Activated naive CD4-positive, alpha-beta T cell treated with anti-CD3 and anti-CD28 coated beads, Interleukin-2, amount 10 ng/mL, durations not matched to agents 7 days and 5 days (primary cell): ENCODE measurements at places on chromosomes 1 and 21.
A peak's percentile ranks its signal among the peaks of the same experiment; 100 is the strongest.

DNA sequence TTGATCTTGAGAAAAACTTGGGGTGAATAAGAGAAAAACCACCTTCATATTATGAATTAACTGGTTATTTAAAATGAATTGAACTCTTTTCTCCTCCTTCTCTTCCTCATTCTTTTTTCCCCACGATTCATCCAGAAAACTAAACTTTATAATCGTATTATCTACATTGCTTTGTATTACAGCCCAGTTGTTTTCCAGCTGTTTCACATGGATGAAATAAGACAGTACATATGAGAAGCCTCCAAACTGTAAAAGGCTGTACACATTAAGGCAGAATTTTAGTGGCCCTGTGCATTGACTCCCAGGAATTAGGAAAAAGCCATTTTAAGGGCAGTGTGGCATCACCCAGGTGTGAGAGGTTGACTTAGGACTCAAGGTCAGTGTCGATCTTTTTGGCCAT is 80.3 kb upstream of the PGBD5 start:
- no peak for DNase-seq

- no peak for DNase-seq
Measured at GRCh38 chr1:181452746-181453145, 30.6 kb upstream of the CACNA1E start.

DNA sequence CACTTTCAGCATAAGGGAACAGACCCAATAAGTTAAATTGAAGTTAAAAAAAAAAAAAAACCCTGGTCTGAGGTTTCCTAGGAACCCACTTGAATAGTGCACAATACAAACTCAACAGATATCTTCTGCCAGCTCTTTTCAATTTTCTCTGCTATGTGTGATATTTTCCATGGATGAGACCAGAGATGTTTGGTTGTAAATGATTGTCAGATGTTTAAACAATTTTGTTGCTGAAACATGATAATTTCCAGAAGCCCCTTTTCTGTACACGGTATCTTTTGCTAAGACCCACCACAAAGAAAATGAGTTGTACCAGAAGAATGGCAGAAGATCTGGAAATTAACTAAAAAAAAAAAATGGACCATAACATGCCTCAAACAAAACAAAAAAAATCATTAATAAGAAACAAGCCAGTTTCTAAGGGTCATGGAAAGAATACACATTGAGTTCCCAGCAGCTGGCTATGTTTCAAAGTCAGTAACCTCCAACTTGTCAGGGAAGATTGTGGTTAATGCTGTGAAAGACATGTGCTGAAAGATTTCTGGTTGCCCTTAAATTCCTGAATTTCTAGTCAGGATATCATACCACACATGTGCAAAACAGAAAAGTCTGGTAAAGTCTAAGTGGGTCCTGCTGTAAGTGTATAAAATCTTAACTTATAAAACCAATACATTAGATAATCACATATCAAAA is 35.6 kb upstream of the MGST3 start:
- no peak for DNase-seq

DNA sequence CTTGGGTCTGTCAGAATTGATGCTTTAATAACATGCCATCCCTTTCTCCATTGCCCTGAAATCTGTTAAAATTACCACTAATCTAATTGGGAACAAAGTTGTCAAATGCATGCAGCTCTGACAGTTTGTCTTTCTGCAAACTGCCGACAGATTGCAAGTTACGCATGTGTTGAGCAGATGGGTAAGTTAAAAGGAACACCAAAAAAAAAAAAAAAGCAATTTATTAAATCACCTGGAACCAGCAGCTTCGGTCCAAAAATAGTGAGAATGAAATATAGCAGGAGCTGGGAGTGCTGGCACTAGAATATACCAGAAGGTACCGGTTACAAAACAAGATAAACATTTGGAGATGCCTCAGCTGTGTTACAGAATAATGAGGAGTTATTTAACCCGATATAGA is 149.6 kb upstream of the C1orf87 start:
- DNase-seq = no peak

GRCh38 chr1:96465441-96465840 is 256.1 kb upstream of the PTBP2 start:
- DNase-seq = no peak

- DNase-seq = no peak
Measured at GRCh38 chr1:174116042-174116441, 43.3 kb upstream of the RABGAP1L start.

DNA sequence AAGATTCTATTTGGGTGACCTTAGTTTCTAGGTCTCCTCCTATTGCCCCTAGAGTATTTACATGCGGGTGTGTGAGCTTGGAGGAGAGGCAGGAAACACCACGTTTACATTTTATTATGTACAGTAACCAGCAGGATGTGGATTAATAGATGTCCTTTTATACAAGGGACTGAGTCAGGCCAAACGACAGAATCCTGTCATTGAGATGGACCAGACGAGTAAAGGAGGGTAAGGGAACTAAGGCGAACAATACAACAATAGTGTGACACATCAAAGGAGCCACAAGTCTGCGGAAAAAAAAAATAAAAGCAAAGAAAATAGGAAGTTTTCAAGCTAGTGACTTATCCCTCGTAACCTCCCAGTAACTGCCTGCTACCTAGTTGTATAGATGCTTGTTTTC is 151.1 kb downstream of the GABPA start:
- no peak for DNase-seq

DNA sequence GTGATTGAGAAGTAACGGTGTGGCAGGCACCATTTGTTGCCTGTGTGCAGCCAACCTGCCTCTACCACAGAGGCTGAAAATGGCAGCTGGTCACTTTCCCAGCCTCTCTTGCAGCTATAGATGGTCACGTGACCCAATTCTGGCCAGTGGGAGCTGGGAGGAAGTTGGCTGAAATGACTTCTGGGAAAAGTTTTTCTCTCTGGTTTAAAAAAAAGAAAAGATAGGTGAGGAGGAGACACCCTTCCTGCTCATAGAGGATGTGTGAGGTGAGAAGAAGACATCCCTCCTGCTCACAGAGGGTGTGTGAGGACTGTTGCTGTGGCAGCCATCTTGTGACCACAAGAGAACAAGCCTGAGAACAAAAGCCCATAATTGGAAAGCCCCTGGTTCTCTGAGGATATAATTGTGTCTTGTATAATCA is 122.8 kb downstream of the SYF2 start:
- peak; percentile 44 for DNase-seq

DNA sequence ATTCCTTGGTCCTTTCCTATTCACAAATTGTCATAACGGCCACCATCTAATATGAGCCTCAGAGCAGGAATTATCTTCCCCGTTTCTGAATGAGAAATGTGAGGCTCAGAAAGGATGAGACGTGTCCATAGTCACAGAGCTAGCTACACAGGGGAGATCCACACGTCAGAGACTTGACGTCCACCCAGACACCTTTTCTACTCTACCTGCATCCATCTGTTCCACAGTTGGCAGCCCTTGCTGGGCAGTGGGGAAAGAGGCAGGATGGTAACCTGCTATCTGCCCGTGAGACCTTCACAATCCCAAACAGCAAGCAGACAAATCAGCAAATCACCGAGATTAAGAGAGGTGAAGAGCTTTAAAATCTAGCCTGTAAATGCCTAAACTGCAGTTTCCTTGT is 8.4 kb downstream of the RIMS3 start:
- no peak for DNase-seq

DNA sequence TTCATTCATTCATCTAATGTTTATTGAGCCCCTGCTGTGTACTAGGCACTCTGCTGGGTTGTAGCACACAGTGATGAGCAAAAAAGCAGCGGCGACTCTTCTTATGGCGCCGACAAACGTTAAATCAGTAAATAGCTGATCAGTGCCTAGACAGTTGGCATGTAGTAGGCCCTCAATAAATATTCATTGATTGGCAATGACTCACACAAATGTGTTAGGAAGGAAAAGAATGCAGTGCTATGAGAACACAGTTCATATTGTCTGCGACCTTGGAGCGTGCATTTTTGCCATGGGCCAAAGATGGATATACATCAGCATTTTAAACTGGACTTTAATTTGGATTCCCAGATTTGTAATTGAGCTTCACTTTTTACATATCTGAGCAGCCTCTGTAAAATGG is 52.0 kb downstream of the PRDM2 start:
- no peak for DNase-seq

DNA sequence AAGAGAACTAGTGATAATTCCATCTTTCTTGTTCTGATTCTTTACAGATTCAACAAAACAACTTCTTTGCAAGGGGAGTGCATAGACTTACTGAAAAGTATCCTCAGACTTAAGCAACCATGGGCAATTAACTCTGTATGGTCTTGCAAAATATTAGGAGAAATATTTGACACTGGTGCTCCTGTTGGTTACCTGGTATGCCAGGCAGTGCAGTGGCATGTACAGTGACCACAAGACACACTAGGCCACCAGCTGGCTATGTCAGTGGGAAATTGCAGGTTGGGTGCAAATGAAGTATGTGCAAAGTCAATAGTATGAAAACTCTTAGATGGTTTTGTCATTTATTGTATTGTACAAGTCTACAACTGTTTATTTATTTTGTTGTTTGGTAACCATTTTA is 34.5 kb downstream of the EPS15 start:
- no peak for DNase-seq
